Left forelimb (tissue), 1 donor: ENCODE measurements at places on chromosomes 3 and 15.

DNA sequence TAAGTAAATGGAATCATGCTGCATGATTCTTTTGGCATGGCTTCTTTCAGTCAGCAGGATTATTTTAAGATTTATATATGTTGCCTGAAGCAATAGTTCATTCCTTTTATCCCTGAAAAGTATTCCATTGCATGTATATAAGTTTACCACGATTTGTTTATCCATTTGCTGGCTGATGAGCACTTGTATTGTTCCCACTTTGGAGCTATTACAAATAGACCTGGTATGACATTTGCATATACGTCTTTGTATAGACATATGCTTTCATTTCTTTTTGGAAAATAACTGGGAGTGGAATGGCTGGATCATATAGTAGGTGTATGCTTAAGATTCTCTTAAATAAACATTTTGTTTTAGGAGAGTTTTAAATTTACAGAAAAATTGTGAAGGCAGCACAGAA lies 79.3 kb upstream of the CBLB start:
- DNase-seq: no peak

- DNase-seq: no peak
Measured at GRCh38 chr3:60659098-60659497, 592.2 kb downstream of the FHIT start.

GRCh38 chr3:69200384-69201068 lies 78.1 kb upstream of the LMOD3 start:
- no peak for DNase-seq

- DNase-seq: no peak
Measured at GRCh38 chr15:85556618-85556895, 176.2 kb downstream of the AKAP13 start.

DNA sequence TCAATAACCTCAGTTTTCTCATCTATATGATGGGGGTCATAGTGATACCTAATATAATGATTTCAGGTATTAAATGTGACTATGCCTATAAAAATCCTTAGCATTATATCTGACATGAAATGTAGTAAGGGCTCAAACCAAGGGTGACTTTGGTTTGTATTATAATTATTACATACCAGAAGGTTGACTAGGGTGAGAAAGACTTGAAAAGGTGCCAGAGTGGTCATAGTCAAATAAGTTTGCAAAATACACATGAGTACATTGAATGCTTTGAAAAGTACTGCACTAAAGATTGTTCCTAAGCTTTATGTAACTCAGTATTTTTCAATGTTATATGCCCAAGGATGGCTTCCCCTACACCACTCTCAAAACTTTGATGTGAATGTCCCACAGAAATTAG lies 297.2 kb downstream of the ARPP21 start:
- DNase-seq: no peak

DNA sequence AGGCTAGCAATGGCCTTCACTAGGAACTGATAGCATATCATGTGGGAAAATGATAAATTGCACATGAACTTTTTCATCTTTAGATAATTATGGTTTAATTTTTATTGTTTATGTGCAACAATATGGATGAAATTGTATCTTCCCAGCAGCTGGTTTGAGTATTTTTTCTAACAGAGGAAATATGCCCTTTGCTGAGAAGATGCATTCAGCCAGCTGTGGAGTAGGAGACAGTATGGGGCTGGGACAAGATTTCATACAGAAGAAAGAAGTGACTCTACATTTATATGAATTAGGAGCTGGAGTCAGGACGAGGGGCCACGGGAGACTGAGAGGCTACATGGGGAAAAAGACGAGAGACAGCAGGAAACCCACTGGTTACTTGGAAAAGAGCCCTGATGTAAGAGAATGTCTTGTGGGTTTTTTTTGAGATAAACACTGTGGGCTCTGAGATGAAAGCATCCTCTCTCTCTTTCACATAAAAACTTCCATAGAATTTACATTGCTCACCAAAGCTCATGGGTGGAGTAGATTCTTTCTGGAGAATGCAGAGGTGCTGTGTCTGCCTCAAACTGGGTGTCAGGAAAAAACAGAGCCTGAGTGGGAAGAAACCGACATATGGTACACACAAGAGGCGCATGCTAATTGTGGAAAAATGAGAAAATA lies 115.2 kb upstream of the PDZRN3 start:
- DNase-seq: no peak

- no peak for DNase-seq
Measured at GRCh38 chr3:140552403-140552802, 125.5 kb upstream of the TRIM42 start.

GRCh38 chr3:37993460-37993819 lies 2.9 kb downstream of the VILL start:
- DNase-seq: no peak

DNA sequence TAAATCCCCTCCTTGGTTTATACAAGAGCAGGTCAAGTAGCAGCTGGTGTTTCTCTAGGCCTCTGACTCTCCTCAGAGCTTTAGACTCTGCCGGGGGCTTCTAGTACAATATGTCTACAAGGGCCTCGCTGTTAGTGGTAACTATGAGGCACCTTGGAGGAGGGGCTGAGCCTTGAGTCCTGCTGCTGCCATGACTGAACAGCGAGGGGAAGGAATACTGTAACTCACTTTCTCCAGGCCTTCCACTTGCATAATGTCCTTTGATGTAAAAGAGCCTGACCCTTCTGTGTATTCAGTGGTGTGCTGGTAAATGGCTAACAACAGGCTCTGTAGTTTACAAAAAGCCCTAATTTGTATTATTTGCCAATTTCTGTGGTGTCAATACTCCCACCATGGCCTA lies 27.8 kb downstream of the DRD3 start:
- DNase-seq: no peak

GRCh38 chr3:184542577-184542976 lies 19.0 kb upstream of the EPHB3 start:
- DNase-seq: no peak

DNA sequence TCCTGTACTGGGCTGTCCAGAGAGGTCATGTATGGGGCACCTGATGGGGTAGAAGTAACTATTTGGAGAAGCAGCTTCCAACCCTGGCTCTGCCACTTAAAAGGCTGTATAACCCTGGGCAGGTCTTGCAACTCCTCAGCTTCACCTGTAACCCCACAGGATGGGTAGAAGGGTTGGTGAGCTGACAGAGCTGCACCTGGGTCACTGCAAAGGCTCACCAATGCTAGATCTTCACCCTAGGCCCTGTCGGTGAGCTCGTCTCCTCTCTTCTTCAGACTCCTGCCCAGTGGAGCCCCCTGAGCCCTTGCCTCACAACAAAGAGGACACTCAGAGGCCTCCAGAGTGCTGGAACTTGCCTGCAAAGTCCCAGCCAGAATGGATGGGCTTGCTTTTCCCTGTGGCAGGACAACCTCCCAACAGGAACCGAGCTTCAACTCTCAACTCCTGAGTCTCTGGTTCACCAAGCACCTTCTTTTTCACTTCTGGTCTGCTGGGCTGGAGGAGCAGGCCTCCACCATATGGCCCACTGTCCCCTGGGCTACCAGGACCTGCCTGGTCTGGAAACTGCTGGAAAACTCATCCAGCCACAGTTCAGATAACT lies 45.9 kb downstream of the XXYLT1 start:
- DNase-seq: no peak

GRCh38 chr15:31387479-31388118 lies 61.0 kb downstream of the KLF13 start:
- no peak for DNase-seq

GRCh38 chr3:43104660-43105595 lies 951 bp downstream of the POMGNT2 start:
- no peak for DNase-seq

DNA sequence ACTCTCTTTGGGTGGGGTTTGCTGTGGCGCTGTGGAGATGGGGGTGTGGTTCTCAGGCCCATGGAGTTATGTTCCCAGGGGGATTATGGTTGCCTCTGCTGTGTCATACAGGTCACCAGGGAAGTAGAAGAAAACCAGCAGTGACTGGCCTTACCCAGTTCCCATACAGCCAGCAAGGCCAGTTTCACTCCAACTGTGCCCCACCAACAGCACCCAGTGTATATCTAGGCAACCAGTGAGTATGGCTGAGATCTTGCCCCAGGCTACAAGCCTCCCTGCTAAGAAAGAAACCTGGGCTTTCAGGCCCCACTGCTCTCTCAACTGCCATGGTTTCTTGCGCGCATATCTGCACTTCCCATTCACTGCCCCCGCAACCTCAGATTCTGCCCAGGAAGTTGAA lies 31.4 kb upstream of the RARB start:
- no peak for DNase-seq

- DNase-seq: no peak
Measured at GRCh38 chr3:188814581-188814980, 357.2 kb upstream of the TPRG1 start.

GRCh38 chr3:87122766-87123165 lies 104.3 kb upstream of the CHMP2B start:
- DNase-seq: no peak

GRCh38 chr15:69576035-69576526 lies 123.5 kb downstream of the RPLP1 start:
- no peak for DNase-seq

- no peak for DNase-seq
Measured at GRCh38 chr3:175729466-175729865, 870.3 kb downstream of the NAALADL2 start.

GRCh38 chr3:72818092-72818773 lies 30.0 kb downstream of the SHQ1 start:
- DNase-seq: no peak

- DNase-seq: no peak
Measured at GRCh38 chr15:28975766-28976179, 90.0 kb downstream of the APBA2 start.

DNA sequence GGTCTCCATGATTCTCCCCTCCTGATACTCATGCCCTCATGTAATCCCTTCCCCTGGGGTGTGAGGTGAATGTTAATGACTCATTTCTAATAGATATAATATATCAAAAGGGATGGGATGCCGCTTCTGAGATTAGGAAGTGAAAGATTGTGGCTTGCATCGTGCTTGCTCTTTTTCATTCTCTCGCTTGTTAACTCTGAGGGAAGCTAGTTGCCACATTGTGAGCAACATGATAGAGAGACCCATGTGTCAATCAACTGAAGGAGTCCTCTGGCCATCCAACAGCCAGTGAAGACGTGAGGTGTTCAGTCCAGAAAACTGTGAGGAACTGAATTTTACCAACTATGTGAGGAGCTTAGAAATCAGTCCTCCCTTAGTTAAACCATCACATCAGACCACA lies 28.9 kb upstream of the DRD3 start:
- DNase-seq: no peak

GRCh38 chr3:122843604-122844003 lies 48.7 kb downstream of the SLC49A4 start:
- no peak for DNase-seq

- no peak for DNase-seq
Measured at GRCh38 chr3:197720694-197721093, 16.0 kb downstream of the RUBCN start.

GRCh38 chr3:51975852-51976549 lies 1.1 kb downstream of the ABHD14A start:
- DNase-seq: peak; percentile 81

DNA sequence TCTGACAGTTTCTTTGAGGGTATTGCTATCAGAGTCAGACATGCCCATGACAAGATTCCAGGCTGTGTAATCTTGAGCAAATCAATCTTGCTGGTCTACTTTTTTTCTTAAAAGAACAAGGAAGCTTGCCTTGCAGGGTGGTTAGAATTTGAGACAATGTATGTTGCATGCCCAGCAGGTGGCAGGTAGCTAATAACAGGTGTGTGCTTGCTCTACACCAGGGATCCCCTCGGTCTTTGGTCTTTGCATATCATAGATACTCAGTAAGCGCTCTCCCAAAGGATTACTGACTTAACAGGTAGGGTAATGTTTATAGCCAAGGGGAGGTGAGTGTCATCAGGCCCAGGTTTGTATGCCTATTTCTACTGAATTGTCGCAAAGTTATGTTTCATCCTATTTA lies 37.3 kb downstream of the CACNA1D start:
- DNase-seq: no peak

- no peak for DNase-seq
Measured at GRCh38 chr3:71304684-71305083, 278.8 kb downstream of the FOXP1 start.

GRCh38 chr15:37981775-37982174 lies 47.3 kb downstream of the TMCO5A start:
- no peak for DNase-seq

DNA sequence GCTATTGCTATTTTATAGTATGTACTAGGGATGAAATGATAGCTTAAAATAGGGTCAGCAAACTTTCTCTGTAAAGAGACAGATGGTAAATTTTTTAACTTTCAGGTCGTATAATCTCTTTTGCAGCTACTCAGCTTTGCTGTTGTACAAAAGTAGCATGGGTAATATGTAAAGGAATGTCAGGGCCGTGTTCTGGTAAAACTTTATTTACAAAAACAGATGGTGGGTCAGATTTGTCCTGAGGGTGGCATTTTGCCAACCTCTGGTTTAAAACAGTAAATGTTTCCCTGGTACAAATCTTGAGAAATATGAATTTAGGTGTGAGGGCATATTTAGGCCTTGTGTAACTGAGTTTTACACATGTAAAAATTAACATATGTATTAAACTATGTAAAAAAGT lies 18.6 kb downstream of the NMD3 start:
- DNase-seq: no peak

DNA sequence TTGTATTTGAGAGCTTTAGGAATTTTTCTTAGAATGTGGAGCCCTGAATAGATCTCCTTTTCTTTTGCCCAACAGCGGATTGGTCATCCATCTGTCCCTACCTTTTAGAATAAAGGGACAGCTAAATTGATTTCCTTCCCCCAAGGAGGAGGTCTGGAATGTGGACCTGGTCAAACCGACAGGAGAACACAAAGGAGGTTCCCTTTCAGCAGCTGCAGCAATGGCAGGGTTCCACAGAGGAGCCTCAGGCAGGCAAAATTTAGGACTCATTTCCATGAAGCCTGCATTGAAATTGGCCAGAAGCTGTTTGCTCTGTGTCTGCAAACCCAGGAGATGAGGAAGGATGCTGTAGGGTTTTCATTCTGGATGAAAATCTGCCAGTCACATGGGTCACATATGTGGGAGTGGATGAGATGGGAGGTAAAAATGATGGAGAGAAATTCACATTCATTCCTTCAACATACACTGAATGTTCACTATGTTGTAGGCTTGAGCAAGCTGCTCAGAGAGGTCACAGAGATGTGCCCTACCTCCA lies 77.3 kb downstream of the LRTM1 start:
- no peak for DNase-seq

DNA sequence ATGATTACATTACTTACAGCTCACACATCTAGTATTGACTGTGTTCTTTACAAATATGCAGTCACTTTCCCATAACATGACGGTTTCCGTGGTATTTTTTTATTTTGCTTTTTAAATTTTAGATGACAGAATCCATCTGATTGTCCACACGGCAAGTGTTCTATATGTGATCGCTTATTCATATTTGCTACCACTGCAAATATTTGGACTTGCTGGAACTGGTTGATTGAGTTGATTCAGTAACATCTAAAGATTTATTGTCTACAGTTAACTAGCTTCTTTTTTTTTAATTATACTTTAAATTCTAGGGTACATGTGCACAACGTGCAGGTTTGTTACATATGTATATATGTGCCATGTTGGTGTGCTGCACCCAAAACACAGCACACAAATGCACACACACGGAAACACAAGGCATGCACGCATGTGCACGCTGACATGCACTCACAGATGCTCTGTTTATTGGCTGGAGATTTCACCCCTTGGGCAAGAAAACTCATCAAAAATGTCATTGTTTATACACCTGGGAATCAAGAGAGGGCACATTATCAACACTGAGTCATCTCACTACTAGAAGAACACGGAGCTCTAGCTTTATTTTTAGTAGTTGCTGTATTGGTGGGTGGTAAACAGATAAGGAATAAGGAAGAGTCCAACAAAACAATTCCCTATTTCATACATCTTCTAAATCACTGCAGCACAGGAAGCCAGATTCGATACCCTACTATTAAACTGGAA lies 16.4 kb downstream of the ARRDC4 start:
- DNase-seq: no peak

GRCh38 chr15:49989498-49989897 lies 129.5 kb downstream of the ATP8B4 start:
- no peak for DNase-seq
